ENCODE measurements at places on chromosomes 4 and X. TPM values are rescaled to one million over a fixed set of nuclear protein-coding genes. Genes with fewer than 3 reads are reported as not detected.

STBD1 gene
- total RNA-seq, result 0.25 TPM

IGSF1 gene
- 0.14 TPM for total RNA-seq

FGF16 gene
- total RNA-seq, result not detected

PCYT1B gene
- total RNA-seq, result not detected

UCP1 gene
- not detected for total RNA-seq

FOXR2 gene
- total RNA-seq, result not detected

FAM149A gene
- total RNA-seq, result 4.3 TPM

FAM184B gene
- not detected for total RNA-seq
